Hematopoietic multipotent progenitor cell treated with erythropoietin and hydrocortisone succinate and interleukin-3 and kit ligand, for 15 days (in vitro differentiated cells): ENCODE measurements at places on chromosomes 6 and 20.

DNA sequence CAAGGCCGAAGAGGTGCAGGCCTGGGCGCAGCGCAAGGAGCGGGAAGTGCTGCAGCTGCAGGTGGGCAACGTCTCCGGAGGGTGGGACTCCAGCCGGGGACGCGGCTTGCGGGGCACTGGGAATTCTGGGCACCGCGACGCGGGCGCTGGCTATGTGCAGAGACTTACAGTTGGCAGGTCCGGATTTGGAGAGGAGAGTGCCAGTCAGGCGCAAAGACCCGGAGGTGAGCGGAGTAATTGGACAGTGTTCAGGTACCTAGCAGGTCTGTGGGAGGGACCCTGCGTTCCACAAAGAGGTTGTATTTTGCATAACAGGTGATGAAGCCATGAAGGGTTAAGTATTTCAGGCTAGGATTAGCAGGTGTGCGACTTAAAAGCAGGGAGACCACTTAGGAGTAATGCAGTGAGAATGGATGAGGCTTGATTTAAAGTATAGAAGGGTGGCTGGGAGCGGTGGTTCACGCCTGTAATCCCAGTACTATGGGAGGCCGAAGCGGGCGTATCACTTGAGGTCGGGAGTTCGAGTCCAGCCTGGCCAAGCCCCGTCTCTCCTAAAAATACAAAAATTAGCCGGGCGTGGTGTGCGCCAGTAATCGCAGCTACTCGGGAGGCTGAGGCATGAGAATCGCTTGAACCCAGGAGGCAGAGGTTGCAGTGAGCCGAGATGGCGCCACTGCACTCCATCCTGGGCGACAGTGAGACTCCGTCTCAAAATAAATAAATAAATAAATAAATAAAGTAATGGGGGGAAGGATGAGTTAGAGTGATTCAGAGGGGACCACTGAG lies 1.0 kb downstream of the MRPS26 start:
- DNase-seq = no peak

GRCh38 chr6:3724451-3725144 lies 26.9 kb downstream of the PXDC1 start:
- DNase-seq = no peak

GRCh38 chr6:158868890-158869825 lies 50.0 kb upstream of the EZR start:
- peak; percentile 73 for DNase-seq

DNA sequence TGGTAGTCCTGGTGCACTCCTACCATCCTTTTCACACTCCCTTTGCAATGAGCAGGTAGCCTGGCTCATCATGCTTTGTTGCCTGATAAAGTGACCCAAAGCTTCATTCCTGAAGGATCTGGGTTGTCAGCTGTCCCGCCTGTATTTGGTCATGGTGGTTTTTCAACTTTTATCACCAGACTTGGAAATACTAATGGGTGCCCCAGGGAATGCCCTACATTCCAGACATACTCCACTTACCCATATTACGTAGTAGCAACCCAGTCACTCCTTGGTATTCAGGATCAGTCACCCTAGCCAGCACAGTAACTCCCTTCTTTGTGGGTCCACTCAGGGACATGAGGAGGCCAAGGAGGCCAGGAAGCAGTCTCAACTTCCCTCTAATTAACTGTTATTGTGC lies 199.2 kb downstream of the MAFB start:
- DNase-seq = no peak

- peak; percentile 29 for DNase-seq
Measured at GRCh38 chr20:9609887-9610502, 95.6 kb downstream of the LAMP5 start.

DNA sequence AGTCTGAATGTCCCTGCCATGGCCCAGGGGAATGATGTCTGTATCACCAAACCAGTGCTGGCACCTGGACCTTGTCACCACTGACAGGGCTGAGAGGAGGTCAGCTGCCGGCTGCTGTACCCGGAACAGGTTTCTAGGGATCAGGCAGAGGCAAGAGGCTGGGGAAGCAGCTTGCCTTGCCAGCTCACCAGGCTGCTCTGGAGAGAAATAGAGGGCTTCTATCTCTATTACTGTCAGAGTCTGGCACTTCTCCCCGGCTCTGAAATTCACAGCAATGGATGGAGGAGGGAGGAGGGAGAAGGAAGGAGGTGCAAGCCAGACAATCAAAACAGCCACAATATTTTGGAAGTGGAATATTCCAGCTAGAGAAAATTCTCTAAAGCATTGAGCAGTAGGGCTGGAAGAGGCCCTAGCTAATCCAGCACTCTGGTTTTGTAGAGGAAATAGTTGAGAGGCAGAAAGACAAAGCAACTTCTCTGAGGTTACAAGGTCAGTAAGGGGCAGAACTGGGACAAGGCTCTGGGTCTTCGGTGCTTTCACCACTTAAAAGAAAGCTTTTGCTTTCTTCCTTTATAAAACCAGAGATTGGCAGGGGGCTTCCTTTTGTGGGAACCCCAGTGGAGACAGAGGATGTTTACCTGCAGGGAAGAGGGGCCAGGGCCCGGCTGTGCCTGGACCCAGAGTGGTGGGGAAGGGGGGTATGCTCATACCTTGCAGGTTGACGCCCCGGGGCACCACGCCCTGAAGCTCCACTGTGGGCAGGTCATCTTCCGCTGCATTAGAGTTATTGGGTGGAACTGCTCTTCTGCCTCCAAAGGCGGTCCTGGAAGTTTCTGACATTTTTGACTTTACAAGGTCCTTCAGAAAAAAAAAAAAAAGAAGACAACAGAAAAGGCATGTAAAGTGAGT lies 2.4 kb downstream of the F13A1 start:
- no peak for DNase-seq

DNA sequence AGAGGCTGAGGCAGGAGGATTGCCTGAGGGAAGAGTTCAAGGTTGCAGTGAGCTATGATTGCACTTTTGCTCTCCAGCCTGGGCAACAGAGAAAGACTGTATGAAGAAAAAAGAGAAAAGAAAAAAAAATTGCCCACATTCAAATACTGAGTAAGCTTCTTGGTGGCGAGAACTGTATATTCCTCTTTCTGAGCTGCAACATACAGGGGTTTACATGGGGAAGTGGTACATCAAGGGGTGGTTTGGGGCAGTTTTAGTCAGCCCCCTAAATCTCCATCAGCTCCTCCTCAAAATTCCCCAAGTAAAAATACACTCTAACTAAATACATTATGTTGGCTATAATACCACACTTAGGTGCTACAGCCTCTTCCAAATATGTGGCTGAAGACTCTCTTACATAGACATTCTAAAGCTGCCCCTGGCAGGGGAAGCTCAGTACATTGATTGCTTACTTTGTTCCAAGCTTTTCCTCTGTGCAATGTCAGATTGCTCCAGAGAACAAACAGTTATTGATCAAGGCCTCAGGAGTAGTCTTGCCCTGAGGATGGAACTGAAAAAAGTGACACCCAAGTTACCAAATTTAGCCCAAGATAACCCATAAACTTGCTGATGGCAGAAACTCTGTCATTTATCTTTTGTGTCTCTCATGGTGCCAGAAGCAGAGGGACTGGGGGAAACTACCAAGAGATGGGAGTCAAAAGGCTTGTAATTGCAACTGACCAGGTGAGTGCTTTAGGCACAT lies 107.4 kb upstream of the RIPOR2 start:
- no peak for DNase-seq

- no peak for DNase-seq
Measured at GRCh38 chr6:150063640-150064039, 5.3 kb downstream of the ULBP3 start.
